NCI-H187 (cell line): ENCODE measurements at places on chromosomes 3 and 15.

DNA sequence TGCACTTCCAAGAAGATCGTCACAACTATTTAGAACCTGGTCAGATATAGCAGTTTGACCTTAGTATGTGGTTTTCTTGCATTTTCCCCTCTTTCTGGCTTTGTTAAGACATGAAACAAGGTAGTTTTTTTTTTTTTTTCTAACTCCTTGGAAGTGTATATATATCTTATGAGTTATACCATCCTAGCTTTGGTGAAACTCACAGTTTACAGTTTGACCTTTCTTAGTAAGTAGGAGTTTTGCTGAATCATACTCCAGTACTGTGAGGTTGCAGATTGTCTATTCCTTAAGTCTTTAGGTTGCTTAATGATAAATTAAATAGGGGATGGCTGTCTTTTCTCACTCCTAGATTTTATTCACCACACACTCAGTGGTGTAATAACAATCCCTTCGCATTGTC, 325.0 kb downstream of the RBMS3 start:
- DNase-seq = no peak

GRCh38 chr15:63013052-63013808, 29.3 kb upstream of the TPM1 start:
- DNase-seq = no peak

DNA sequence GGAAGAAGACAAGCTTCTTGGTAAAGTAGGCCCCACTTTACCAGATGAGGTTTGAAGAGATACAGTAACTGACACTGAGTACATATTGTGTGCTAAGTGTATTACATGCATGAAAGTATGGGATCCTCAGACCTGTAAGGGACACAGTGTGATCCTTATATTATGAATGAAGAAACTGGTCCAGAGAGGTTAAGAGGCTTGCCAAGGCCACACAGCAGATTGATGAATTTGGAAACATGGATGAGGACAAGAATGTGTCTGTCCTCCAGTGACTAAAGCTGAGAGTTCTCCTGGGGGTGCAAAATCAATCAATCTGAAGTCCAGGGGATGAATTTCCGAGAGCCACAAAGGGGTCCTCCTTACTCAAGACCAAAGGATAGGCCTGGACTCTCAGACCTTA, 31.4 kb upstream of the MRPS22 start:
- DNase-seq = no peak

DNA sequence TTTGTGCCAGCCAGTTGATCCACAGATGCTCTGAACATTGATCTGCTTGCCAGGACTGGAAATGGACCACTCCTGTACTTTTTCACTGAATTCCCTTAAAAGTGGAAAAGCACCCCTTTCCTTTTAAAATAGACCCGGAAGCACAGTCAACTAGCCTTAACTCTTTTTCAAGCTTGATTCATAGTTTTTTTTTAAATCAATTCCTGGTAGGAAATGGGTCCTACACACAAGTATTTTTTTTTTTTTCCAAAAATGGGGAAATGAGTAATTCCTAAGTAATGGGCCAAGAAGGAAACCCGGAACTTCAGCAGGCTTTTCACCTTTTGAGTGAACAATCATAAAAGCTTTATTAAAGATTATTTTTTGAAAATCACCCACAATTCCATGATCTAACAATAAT, 234.4 kb upstream of the ADAMTS9 start:
- no peak for DNase-seq

DNA sequence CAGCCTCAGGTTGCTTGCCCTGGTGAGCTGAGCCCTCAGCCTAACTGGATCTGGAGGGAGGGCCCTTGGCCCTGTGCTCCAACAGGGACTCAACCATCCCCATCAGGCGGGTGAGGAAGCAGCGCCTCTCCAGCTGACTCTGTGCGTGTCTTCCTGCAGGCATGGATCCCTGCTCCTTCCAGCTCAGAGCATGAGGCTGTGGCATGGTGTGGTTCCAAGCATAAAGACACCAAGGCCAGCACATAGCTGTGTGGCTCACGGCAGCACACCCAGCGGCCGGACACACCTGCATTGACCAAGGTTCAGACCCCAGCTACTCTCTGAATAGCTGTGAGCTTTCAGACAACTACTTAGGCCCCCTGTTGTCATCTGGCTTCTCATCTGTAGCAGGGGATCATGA, 131.0 kb upstream of the PLXNA1 start:
- no peak for DNase-seq

GRCh38 chr15:65058394-65059368, 9.1 kb downstream of the RASL12 start:
- DNase-seq = no peak

DNA sequence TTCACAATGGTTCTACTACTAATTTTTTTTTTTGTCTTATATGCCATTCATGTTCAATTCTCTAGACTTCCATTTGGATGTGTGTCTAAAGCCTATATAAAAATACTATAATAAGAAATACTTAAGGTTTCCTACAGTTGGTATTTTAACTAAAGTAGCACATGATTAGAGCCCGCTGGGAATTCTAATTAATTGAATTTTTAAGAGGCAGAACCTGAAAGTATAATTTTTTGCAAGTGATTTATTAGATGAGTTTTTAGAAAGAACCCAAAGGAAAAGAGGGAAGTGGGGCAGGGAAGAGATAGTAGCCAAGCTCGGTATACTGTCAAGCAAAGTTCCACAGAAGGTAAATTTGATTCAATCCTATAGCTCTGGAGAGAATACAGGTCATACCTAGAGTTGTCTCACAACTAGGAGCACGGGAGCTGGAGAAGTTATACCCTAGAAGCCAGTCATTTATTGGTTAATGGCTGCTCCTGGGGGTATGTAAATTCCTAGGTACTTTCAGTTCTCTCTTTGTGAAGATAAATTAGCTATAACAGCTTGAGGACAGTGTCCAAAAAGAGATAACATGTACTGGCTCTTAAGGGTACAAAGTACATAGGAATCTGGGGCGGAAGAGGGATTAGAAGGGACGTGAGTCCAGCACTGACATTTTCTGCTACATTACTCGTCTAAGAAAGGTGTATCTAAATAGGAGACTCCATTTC, 225.6 kb downstream of the CNTN6 start:
- DNase-seq = no peak

GRCh38 chr15:74626752-74627692, 11.4 kb downstream of the CLK3 start:
- DNase-seq = no peak

- DNase-seq = no peak
Measured at GRCh38 chr15:83545804-83546511, 98.8 kb downstream of the SH3GL3 start.
